ENCODE measurements at places on chromosomes 2 and 18.
A peak's percentile ranks its signal among the peaks of the same experiment; 100 is the strongest.

DNA sequence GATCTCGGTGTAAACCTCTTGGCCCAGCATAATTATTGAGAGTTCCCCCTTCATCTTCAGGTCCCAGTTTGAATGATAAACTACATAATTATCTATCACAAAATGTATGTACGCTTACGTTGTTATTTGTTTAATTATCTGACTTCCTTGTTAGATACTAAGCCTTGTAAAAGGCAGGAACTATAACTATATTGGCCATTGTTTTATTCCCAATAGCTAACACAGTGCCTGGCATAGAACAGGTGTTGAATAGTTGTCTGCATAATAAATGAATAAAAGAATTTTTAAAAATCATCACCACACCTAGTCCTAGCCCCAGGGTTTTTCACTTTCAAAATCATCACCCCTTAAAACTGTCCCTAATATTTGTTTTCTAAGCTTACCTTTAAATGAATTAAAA lies 207.9 kb downstream of the MREG start:
- DNase-seq: no peak

DNA sequence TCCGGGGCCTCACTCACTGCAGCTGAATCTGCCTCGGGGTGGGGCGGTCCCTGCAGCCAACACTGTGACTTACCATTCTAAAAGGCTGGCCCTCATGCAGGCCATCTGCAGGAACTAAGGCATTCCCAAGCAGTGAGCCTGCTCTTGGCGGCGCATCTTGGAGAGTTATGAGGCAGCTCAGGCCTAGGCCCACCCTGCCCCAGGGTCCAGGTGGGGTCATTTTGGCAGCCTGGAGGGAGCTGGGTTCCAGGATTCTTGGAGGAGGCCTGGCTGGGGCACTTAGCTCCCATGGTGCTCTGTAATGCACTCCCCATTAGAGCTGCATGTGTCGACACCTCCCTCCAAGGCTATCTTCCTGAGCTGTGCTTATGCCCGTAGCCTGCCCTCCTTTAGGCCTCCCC lies 14.8 kb upstream of the BIN1 start:
- DNase-seq: peak; percentile 35

DNA sequence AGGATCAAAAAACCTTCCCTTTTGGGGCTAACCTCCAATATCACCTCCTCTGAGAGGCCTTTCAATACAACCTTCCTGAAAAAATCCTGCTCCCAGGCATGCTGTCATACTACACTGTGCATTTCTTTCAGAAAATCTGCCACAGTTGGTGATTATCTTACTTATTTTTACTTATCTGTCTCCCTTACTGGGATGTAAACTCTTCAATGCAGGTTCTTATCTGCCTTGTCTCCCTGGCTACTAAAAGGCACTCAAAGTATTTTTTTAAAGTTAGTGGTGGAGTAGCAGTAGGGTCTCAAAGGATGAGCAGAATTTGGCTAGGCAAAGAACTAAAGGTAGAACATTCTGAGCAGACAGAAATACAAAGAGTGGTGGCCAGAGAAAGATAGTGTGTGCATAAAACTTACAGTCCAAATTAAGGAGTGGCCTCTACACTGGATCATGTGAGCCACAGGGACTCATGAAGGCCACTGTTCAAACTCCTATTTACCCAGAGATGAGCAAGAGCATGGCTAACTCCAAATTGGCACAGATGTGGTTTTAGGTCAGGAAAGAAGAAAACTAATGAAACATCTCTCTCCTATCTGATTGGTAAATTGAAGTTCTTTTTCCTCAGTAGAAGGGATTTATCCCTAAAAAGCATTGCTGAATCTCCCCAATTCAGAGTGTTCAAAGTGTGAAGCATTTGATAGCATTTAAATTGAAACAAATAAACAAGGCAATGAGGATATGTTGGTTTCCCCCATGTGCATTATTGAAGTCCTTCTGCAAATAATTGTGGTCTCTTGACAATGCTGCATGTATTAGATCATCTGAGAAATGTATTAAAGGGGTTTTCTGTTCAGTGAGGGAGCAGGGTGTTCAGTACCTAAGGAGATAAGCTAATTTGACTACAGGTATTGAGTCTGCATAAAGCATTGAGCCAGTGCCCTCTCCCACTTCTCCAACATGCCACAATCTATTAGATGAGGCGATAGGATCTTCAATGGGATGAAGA lies 285.5 kb downstream of the MREG start:
- peak; percentile 55 for DNase-seq

DNA sequence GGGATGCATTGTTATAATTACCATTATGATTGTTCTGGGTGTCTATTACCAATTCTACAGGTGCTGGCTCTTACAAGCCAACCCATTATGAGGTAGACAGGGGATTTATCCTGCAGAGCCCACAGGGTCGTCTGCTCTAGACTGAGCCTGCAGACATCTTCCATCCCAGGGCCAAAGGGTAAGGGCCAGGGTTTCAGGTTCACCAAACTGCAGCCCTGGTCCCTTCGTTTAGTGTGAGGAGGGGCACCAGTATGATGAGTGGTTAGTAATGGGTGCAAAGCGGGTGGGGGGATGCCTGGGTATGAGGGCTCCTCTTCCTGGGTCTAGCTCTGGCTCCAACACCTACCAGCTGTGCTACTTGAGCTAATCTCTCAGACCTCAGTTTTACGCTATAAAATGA lies 1.2 kb upstream of the ARID5A start:
- no peak for DNase-seq

GRCh38 chr18:62982600-62983251 lies 267.4 kb downstream of the PHLPP1 start:
- peak; percentile 67 for DNase-seq

DNA sequence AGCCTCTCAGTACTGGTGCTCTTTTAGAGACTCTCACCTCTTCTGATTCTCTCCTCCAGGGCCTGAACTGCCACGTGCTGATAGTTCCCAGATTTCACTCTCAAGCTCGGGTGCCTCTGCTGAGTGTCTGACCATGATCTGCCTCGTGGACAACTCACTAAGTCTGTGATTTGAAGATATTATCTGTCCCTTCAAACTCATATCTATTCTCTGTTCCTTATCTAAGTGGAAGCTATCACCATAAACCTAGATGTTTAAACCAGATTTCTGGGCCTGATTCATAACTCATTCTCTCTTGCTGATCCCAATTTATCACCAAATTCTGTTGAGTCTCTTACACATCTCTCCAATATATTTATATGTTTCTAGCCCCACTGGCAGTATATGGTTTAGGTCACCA lies 29.9 kb upstream of the KIDINS220 start:
- no peak for DNase-seq

- DNase-seq: no peak
Observed at GRCh38 chr2:229429589-229429988, 158.5 kb upstream of the PID1 start.

GRCh38 chr18:35171315-35171987 lies 69.4 kb upstream of the ZNF397 start:
- no peak for DNase-seq

GRCh38 chr2:156784020-156784701 lies 348.0 kb downstream of the GPD2 start:
- DNase-seq: no peak

DNA sequence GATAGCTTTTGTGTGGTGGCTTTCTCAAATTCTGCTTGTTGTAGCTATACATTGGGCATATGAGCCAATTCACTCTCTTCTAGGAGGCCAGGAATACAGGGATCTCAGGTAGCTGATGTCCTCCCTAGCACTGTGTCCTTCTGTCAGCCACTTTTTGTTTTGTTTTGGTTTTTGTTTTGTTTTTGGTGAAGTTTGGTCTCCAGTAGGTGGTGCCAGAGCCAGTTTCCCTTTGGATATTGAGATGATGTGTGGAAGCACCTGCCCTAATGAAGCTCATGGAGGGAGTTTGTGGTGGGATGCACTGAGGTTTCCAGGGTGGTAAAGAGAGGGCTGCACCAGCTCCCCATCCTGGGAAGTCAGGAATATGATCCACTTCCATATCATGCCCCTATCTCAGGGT lies 100.5 kb upstream of the VWC2L start:
- DNase-seq: peak; percentile 17

- no peak for DNase-seq
Observed at GRCh38 chr2:120399889-120400240, 53.9 kb downstream of the INHBB start.

DNA sequence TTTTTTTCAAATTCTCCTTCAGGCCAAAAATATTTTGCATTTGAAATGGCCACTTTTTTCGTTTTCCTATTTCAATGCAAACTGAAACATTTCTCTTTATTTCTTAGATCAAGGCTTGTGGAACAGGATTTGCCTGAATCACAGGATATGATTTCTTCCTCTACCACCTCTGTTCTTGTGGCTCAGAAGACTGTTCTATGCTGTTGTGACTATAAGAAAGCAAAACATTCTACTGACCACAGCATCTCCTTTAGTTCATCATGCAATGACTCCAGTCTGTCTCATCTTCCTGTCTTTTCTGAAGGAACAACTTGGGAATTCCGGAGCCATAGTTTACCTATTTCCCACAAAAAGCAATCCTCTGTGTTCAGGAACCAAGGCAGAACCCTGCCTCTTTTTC lies 16.2 kb upstream of the ZNF512 start:
- peak; percentile 94 for DNase-seq

GRCh38 chr2:191350826-191351225 lies 105.6 kb downstream of the MYO1B start:
- peak; percentile 66 for DNase-seq

DNA sequence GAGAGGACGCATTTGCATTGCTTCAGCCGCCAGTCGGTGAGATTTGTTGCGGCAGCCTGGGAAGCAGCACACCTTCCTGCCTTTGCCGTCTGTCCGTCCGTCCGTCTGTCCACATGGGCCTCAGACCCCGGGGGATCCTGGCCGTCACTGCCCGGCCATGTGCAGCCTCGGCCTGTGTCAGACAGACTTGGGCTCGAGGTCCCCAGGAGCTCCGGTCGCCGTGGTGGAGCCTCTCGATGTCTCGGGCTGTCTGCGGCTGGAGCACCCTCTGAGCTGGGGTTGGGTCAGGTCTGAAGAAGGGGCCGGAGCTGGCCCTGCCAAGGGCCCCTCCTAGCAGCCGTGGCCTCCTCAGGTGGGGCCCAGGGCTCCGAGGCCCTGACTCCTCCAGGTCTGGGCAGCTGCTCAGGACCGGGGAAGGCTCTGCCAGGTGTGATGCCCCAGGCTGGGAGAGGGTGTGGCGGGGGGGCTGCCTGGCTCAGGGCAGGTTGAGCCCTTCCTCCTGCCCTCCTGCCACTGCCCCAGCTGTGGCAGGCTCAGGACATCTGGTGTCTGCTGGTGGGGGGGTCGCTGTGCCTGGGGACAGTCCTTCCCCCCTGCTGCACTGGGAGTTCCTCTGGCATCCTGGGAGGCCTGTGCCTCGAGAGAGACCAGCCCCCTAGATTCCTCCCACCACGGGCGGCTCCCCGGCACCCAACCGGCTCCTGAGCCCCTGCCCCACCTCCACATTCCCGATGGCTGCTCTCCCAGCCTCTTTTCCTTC lies 11.8 kb downstream of the NEU4 start:
- DNase-seq: no peak

DNA sequence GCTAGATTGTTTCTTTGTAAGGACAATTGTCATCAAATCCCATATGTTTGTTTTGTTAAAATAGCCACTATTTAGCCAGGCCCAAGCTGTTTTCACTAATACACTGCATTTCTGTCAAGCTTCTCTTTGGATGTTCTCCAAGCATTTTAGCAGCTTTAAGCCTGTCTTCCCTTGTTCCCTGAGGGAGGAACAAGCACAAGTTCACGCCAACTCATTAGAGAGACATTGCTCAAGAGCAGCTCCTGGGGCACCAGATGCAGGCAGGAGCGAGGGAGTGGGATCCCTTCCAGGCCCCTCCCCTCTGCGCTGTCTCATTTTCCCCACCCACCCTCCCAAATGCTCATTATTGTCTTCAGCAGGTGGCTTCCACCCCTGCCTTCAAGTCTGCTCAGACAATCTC lies 32.6 kb upstream of the PPP3R1 start:
- DNase-seq: peak; percentile 8

DNA sequence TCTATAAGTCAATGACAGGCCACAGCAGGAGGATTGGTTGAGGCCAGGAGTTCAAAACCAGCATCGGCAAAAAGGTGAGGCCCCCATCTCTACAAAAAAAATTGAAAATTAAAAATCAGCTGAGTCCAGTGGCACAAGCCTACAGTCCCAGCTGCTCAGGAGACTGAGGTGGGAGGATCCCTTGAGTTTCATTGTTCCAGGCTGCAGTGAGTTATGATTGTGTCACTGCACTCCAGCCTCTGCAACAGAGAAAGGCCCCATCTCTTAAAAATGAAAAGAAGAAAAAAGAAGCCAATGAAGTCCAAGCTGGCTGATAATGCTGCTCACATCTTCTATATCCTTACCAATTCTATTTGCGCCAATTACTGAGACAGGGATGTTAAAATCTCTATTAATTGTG lies 39.1 kb downstream of the MRPS5 start:
- DNase-seq: no peak

- no peak for DNase-seq
Observed at GRCh38 chr2:106269591-106270291, 75.6 kb upstream of the UXS1 start.

DNA sequence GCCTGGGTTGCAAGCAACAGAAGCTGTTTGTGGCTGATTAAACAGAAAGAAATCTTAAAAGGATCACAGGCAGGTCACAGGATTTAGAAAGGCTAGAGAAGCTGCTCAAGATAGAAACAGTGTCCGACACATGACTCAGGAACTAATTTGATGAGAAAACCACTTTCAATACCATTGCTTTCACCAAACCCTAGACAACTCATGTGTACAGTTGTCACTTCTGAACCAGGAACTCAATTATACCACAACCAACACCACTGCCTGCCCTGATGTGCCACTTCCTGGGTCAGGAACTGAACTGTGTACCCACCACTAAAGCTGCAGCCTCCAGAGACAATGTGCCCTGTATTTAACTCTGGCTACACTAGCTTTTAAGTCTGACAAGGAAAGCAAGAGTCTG lies 56.0 kb downstream of the TMEM247 start:
- no peak for DNase-seq

DNA sequence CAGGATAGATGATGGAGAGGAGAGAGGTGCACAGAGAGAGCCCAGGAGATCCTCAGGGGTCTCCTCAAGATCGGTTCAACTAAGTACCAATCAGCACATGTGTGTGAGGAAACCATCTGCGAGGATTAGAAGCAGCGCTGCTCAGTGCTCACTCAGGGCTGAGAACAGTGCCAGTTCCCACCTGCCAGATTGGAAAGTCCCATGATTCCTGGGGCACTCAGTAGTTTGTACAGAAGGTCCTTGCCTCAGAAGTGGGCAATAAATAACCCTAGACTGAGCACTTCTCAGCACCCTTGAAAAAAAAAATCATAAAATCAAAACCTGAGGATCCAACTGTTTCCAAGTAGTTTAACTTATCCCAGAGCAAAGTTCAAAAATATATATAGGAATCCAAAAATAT lies 53.8 kb downstream of the SEMA4F start:
- DNase-seq: no peak

- no peak for DNase-seq
Observed at GRCh38 chr2:44949329-44950151, 8.0 kb downstream of the SIX3 start.

DNA sequence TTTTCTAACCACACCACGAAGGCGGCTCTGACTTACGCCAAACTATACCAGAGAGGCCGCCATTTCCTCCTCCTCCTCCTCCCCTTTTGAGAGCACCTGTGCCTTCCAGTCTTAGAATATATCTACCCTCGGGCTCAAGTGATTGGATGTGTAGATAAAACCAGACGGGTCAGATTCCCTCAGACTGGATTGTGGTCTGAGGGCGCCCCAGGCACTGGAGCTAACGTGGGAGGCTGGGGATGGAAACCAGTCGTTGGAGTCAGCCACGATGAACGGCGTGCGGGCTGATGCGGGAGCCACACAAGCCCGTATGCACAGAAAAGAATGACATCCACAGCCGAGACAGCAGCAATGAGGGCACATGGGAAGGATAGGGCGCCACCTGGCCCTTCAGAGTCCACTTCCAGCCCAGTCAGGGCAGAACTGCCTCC lies 12.3 kb upstream of the ODC1 start:
- DNase-seq: no peak

- DNase-seq: no peak
Observed at GRCh38 chr18:45109271-45109670, 428.6 kb downstream of the SETBP1 start.

All from ELR (cell line).